ENCODE measurements at places on chromosomes 16 and 17.

GRCh38 chr16:87228363-87228762 is 88.8 kb downstream of the C16orf95 start:
- no peaks in the 10 kb centered on the region for H3K4me1 ChIP-seq
- H3K27ac ChIP-seq = no peak overlapping the region
- DNase-seq = no peak
- no peaks in the 10 kb centered on the region for H3K36me3 ChIP-seq

DNA sequence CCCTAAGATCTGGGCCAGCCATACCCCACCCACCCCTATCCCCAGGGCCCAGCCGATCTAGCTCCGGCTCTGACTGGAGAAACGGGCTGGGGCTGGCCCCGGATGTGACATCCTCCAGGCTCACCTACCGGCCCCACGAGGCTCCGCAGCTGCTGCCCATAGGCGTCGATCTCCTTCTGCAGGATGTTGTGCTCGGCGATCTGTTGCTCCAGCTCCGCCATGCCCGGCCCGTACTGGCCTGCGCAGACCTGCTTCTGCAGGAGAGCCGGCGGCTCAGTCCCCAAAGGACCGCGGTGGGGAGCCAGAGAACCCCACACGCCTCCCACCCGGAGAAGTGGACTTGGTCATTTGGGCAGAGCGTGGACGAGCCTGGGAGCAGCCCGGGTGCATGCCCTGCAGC is 4.8 kb downstream of the EVPL start:
- H3K4me3 ChIP-seq = no peak overlapping the region
- no peaks in the 10 kb centered on the region for H3K36me3 ChIP-seq
- H3K4me1 ChIP-seq = peaks cover 6% of the 10 kb centered on the region
- no peak for DNase-seq
- no peaks in the 10 kb centered on the region for H3K27me3 ChIP-seq
- no peak overlapping the region for H3K27ac ChIP-seq

DNA sequence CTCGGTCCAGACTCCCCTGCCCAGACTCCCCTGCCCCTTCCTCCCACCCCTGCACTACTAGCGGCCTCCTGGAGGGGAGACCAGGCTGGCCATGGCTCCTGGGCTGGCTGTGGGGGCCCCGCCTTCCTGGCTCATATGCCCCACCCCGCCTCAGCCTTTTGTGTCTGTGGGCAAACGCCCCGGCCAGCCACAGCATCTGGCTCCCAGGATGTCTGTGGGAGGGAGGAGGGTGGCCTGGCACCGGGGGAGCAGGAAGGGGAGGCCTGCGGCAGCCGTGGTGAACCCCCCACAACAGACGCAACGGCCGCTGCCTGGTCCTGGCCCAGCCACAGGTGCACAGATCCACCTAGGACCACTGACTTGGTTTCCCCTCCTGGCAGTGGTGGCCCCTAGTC is 32.9 kb downstream of the BAHCC1 start:
- H3K36me3 ChIP-seq = no peaks in the 10 kb centered on the region
- no peaks in the 10 kb centered on the region for H3K4me1 ChIP-seq
- H3K27me3 ChIP-seq = no peaks in the 10 kb centered on the region
- no peak for DNase-seq
- no peak overlapping the region for H3K4me3 ChIP-seq

GRCh38 chr17:18158022-18158600 is 25.5 kb upstream of the ALKBH5 start:
- peak; percentile 90 for DNase-seq
- H3K27ac ChIP-seq = peak overlapping the region; percentile 90
- peak overlapping the region; percentile 86 for H3K4me3 ChIP-seq
